ENCODE measurements at places on chromosomes 12 and 14.

DNA sequence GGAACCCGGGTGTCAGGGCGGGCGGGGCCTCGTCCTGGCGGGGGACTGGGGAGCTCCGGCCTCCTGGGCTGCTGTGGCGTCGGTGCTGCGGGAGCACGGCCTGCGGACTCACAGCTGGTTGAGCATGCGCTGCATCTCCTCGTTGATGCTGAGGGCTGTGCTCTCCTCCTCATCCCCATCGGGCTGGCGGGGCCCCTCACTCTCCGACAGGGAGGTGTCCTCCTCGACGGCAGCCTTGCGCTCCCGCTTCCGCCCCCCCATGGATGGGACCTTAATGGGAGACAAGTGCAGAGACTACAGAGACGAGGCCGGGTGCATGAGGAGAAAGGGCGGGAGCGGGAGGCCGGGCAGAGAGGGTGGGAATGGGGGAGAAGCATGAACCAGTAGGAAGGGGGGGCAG lies 7.3 kb downstream of the IFFO1 start:
- DNase-seq, result no peak

DNA sequence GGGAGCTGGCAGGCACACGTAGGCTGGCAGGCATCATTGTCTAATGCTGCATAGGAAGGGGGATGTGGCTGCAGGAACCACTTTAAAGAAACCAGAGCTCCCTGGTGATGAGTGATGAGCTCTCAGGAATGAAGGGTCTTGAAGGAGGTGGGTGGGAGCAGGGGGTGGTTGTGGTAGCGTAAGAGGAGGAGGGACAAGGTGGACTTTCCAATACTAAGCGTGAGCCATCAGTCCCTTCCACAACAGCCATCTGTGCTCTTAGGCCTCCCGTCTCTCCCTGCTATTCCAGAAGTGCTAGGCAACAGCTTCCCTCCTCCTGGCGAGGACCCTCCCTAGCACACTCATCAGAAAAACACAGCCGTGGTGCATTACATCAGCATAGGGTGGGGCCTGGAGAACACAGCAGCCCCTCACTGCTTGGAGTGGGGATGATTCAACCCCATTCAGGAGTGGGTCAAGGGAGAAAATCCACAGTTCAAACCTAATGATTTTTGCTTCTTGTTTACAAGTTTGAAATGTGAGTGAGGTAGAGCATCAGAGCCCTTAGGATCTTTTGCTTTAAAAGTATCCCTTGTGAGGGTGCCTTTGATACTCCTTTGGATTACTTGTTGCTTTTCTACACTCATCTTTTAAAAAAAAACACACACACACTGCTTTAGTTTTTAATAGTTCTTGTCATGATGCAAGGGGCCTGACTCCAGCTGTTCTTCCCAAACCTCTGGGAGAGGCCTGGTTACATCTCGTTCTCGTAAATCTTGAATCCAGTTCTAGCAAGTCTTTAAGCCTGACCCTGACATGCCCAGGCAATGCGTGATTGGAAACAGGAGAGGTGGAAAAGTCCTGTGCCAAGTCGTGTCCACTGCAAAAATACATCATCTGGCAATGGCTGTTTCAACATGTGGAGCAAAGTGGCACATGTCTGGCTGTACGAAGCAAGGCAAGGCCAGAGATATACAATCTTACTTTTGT lies 356.4 kb upstream of the DDHD1 start:
- DNase-seq, result no peak

- no peak for DNase-seq
Observed at GRCh38 chr14:95727056-95727700, 13.3 kb upstream of the TCL1A start.

DNA sequence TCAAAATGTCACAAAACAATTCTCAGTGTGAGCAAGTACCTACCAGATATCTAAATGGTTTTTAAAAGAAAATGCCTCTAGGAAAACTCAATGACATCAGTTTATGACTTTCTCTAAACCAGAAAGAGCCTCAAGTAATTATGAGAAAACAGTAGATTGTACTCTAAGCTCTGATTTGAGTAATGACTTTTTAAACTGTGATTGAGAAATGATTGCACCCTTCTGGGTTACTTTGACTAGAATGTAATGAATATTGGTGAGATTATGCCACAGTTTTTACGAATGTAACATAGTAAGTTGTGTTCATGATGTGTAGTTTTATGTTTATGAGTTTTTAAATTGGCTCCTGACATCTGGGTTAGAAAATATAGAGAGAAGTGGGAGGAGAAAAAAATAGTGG lies 68.8 kb downstream of the ALX1 start:
- no peak for DNase-seq
